T-helper 17 cell (primary cell): ENCODE measurements at places on chromosomes 13 and 19.

GRCh38 chr13:26497968-26498511 is 59.4 kb upstream of the WASF3 start:
- DNase-seq: no peak

DNA sequence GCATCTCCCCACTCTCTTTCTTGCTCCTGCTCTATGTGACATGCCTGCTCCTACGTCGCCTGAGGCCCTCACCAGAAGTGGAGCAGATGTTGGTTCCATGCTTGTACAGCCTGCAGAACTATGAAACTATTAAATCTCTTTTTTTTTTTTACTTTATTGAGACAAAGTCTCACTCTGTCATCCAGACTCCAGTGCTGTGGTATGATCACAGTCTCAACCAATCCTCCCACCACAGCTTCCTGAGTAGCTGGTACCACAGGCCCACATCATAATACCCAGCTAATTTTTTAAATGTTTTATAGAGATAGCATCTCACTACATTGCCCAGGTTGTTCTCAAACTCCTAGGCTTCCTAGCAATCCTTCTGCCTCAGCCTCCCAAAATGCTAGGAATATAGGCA is 1067.7 kb downstream of the PCDH9 start:
- DNase-seq: no peak

- no peak for DNase-seq
Observed at GRCh38 chr19:16530540-16531379, 11.5 kb downstream of the CHERP start.

DNA sequence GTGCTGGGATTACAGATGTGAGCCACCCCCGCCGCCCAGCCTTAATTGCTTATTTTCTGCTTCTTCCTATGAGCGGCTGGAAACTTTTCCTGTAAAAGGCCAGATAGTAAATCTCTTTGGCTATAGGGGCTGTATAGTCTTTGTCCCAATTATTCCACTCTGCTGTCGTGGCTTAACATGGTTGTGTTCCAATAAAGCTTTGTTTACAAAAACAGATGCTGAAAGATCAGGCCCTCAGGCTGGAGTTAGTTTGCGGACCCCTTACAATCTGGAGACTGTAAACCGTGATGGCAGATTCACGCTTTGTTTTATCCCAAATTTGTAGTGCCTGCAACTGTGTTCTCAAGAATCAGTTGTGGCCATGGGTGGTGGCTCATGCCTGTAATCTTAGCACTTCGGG is 10.7 kb downstream of the KCNC3 start:
- DNase-seq: no peak

DNA sequence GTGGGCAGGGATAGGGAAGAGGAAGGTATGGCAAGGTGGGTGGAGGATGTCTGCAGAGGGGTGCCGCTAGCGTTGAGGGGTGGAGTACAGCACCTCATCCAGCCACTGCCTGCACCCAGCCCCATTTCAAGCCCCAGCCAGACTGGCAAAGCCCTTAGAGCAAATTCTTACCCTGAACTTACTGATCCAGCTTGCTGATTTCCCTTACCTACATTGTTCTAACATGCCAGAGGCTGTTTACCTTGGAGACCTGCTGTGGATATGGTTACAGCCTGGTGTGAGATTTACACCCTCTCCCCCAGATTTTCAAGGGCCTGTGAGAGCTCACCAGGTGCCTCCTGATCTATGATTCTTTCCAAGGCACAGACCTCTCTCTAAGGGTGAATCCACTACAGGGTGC is 86.0 kb downstream of the ZNF726 start:
- no peak for DNase-seq

DNA sequence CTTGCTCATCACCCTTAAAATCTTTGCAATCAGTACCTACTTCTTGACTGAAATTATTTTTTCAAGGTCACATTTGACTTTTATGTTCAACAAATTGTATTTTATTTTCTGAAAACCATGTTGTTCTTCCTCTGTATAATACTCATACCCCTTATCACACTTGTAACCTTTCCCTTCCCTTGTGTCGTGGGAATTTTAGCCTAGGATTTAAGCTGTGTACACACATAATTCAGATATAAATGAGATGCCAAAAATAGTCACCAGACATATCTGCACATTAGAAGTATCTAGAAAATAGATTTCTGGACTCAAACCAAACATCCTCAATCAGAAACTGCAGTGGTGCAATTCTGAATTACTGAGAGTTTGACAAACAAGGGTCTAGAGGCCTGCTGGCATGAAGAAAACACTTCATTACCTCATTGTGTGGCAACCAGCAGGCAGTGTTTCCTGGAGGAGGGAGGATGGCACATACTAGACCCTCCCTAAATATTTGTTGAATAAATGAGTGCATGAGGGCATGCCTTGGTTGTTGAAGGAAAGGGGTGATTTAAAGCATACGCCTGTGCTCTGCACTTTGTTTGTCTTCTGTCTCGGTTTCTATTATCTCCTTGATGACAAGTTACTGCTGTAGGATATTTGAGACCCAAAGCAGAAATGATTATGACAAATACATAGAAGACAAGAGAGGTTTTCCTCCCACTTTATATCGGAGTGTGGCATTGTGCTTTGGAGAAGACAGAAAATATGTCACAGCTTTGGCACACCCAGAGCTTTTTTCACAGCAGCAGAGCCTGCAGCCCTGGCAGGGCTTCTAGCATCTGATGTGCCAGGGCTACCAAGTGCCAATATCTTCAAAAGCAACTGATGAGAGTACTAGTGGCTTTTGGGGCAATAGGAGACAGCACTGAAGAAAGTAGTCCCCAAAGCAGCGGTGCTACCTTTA is 881.1 kb downstream of the PCDH9 start:
- no peak for DNase-seq

DNA sequence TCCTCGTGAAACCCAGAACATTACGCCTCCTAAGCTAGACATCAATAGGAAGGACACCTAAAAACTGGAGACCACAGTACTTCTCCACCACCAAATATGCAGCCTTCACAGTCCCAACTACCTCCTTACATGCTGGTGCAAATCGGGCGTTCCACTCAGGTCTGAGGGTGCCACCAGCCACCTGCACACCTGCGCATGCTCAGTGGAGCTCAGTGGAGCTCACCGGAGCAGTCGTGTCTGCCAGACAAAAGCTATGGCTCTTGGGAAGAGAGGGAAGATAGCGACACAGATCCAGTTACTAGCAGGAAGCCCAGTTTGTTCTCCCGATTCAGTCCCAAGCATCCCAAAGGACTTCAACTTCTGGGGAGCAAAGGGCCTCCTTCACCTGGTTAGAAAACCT is 237.1 kb downstream of the TSHZ3 start:
- DNase-seq: no peak

DNA sequence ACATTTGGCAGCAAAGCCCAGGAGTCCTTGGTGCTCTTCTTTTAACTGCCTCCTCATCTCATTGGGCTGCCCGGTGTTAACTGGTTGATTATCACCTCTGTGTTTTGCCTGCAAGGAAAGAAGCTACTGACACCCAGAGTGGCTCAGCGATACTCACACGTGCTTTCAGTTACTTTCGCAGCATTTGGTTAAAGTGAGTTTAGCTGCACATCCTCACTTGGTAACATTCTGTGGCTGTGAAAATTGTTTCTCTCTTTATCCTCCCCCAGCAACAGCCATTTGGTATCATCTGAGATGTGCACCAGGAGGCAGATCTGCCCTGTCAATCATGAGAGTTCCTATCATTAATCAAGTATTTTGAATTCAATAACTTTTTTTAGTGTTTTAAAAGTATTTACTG is 44.6 kb upstream of the GPR183 start:
- DNase-seq: no peak

DNA sequence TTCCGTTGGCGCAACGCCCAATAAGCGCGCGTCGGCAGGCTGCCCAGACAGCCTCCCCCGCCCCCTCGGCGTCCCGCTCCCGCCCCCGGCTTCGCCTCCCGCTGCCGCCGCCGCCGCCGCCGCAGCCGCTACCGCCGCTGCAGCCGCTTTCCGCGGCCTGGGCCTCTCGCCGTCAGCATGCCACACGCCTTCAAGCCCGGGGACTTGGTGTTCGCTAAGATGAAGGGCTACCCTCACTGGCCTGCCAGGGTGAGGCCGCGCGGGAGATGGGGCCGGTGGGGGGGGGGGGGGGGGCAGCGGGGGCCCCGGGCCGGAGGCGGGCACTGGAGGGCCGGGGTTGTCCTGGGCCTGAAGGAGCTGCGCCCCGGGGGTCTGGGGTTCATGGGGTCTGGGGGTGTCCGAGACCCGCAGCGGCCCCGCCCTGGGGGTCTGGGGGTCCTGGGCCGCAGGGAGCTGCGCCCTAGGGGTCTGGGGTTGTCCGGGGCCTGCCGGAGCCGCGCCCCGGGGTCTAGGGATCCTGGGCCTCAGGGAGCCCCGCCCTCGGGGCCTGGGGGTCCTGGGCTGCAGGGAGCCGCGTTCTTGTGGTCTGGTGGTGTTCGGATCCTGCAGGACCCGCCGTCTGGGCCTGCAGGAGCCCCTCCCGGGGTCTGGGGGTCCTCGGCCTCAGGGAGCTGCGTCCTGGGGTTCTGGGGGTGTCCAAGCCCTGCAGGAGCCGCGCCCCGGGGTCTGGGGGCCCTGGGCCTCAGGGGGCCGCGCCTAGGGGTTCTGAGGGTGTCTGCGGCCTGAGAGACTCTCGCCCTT is at the start of gene HDGFL2:
Gene HDGFL2 (plus strand): TSS at position 124 of the 801 bp plus-strand sequence. CDS start 54 bp downstream, at position 178.
- DNase-seq: peak; percentile 96

DNA sequence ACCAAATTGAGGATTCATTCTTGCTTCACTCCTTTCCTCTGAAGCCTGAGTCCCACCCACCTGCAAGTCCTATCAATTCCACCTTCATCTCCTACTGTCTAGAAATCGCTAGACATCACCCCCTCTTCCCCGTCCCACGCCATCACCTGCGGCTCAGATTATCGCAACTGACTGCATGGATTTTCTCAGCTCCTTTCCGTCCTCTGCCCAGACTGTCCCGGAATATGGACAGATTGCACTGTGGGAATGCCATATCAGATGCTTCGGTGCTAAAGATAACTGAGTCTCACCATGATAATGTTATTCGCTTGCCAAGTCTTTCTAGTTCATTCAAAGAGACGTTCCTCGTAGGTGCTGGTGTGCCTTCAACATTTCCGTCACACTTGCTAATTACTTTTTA is 66.4 kb upstream of the USP29 start:
- DNase-seq: no peak

GRCh38 chr19:18155095-18156087 is 2.4 kb downstream of the PIK3R2 start:
- no peak for DNase-seq

DNA sequence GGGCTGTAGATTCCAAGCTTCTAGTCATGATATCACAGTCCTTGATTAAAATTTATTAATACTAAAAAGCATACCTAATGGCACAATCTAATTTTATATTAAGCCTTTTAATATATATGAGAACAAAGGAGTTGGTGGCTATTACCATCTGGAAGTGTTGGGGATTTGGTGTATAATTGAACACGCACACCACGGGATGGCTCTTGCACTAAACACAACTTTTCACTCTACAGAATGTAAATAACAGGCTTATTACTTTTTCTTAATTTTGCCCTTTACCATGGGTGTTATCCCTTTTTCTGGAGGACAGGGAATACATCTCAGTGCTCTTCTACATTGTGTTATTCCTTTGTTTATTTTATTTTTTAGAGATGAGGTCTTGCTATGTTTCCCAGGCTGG is 21.6 kb downstream of the POMP start:
- no peak for DNase-seq

DNA sequence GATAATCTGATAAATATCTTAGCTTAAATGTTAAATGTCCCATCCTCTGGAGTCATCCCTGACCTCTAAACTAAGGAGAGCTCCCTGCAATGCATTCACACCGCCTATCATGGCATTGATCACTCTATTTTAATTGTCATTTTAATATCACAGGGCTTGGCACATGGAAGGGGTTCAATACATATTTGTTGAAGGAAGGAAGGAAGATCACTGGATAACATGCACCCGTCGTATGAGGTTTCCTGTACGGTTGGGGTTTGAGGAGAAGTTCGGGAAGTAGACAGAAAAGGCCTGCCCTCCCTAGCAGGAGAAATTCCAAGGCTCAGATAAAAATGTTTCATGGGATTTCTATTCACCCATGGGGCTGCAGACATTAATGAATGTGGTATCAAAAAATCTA is 102.0 kb downstream of the MBNL2 start:
- no peak for DNase-seq

DNA sequence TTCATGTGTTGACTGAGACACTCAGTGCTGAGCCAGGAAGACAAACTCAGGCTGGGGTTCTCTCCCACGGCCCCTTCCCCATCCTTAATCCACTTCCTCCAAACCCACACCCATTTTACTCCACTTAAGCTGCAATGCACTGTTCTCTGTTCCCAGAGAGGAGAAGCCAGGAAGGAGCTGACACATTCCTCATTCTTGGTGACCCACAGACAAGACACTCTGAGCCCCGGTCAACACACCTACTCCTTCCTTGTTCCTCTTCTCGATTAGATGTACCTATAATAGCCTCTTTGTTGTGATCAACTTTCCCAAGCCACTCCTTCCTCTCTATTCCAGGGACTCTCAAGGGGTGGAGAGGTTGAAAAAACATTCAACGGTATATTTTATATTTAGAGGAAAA is 47.1 kb downstream of the INSR start:
- no peak for DNase-seq

DNA sequence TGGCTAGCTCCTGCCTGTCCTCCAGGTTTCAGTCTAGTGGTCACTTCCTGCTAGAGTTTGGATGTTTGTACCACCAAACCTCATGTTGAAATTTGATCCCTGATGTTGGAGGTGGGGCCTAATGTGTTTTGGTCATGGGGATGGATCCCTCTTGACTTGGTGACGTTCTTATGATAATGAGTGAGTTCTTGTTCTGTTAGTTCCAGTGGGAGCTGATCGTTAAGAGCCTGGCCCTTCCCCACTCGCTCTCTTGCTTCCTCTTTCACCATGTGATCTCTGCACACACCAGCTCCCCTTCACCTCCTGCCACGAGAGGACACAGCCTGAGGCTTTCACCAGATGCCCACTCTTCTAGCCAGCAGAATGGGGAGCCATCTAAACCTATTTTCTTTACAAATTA is 86.8 kb upstream of the SCEL start:
- DNase-seq: no peak

DNA sequence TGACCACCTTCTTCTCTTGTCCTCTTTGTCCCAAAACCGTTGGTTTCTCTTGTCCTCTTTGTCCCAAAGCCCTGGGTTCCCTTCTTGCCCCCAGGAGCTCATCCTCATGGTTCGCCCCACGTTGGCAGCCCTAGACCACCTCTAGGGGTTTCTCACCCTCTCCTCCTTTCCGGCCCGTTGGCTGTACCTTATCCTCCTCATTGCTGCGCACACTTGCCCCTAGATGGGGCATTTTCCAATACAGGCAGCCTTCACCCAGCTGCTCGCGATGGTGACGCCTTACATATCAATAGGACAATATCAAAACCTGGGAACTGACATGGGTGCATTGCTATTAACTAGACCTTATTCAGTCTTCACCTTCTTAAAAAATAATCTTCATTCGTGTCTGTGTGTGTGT is 86.5 kb downstream of the IPO5 start:
- no peak for DNase-seq

GRCh38 chr13:78610381-78610883 is 7.1 kb upstream of the POU4F1 start:
- DNase-seq: no peak

DNA sequence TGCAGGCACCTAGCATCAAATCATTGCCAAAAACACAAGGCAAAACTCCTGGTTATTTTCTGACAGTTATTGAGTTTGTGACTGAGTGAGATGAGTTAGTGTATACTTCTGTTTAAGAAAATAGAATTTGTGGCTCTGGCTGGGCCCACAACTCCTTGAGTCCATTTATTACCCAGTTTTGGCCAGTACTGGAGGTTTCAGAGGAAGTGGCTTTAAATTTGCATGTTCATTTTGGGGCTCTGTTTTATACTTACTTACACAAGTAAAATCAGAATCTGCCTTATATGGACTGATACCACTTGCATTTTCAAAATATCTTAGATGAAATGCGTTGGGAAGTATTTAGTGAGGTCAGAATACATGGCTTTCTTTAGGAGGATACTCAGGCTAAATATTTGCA is 29.0 kb downstream of the TNFSF11 start:
- DNase-seq: no peak
